NAMALWA (cell line): ENCODE measurements at places on chromosomes 2 and 18.

DNA sequence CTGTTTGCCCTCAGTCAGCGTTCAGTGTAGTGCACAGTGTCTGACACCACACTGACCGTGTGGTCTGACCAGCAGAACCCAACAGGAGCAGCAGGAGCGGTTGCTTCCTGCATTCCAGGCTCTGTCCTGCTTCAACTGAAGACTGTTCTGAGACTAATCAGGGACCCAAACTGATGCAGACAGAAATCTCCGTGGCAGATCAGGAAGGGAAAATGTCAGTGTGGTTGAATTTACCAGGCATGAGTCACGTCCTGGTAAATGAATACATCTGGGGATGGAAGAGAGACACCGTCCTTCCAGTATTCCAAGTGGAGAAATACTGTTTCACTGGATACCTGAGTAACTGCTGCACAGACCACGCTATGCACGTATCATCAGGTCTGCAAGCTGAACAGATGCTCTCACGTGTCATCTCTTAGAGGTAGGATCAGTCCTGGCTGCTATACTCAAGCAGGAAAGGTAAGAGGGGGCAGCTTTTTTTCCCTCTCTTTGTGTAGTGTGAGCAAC lies 223.6 kb upstream of the EPAS1 start:
- no peak for DNase-seq

- no peak for DNase-seq
Measured at GRCh38 chr2:10257500-10258147, 45.1 kb upstream of the HPCAL1 start.

- no peak for DNase-seq
Measured at GRCh38 chr2:102484310-102485061, 11.5 kb downstream of the SLC9A4 start.

- no peak for DNase-seq
Measured at GRCh38 chr2:240760576-240761246, 59.3 kb downstream of the KIF1A start.
